COLO829 (cell line): ENCODE measurements at places on chromosomes 11 and 22.

GRCh38 chr22:42577623-42578240 is 24.0 kb downstream of the SERHL2 start:
- DNase-seq: no peak

- DNase-seq: no peak
Observed at GRCh38 chr11:121291319-121291718, 1.3 kb upstream of the SC5D start.

- DNase-seq: no peak
Observed at GRCh38 chr11:45170484-45170883, 24.0 kb downstream of the PRDM11 start.

GRCh38 chr11:44130751-44131150 is 35.3 kb downstream of the EXT2 start:
- no peak for DNase-seq

GRCh38 chr11:91630916-91631673 is 593.5 kb upstream of the FAT3 start:
- DNase-seq: no peak

DNA sequence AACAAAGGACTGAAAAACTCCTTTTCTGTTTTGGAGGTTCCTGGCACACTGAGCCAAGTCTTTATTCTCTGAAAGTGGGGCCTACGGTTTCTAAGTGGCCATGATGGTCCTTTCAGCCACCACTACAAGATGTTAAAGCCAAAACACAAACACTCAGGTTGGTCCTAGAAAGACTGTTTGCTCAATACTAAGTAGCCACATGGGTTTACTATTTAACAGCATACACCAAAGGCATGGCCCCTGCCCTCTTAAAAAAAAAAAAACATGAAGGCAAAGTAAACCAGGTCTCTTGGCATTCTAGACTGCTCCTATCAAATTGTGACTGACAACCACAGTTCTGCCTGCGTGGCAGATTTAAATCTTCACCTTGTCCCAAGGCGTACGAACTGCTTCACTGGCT is 123.6 kb upstream of the BID start:
- DNase-seq: no peak

DNA sequence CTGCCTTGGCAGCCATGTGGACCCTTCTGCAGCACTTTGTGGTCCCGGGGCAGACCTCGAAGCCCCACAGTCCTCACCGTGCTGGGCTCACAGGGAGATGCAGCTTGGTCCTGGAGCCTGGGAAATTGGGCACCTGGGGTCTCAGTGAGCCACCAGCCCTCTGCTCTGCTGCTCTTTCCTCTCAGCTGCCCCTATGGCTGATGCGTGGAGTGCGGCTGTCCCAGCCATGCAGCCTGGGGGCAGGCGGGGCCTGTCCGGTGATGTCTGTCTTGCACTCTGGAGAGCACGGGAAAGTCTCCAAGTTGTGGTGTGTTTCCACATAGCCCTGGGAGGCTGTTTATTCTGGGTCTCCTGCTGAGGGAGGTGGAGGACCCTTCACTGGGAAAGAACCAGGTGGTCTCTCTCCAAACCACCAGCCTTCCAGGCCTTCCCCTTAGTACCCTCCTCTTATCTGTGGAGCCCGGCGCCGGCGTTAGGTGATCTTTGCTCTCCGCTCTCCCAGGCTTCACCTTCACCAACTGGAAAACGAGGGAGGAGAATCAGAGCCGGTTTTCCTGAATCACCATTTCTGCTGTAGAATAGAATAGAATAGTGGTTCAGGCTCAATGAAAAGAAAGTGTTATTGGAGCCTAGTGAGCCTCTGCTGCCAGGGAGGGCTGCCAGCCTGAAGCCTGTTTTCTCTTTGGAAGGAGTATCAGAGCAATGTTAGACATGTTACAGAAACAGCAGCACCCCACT is 41.2 kb upstream of the GRAMD4 start:
- no peak for DNase-seq

DNA sequence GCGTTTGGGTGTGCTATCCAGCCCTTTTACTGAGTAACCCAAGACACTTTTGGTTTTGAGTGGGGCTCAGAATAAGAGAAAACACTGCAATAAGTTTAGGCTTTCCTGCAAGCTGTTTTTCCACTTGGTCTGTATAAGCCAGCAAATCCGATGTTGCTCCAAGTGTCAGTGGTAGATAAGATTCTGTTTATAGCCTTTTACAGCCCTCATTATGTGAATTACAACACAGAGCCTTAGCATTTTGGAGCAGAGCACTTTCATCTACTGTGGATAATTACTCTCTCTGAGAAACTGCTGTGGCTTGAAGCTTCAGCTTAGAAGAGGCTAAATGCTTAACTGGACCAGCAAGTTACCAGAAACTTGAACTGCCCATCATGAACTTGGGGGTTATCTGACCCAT is 601.1 kb downstream of the JRKL start:
- DNase-seq: no peak

DNA sequence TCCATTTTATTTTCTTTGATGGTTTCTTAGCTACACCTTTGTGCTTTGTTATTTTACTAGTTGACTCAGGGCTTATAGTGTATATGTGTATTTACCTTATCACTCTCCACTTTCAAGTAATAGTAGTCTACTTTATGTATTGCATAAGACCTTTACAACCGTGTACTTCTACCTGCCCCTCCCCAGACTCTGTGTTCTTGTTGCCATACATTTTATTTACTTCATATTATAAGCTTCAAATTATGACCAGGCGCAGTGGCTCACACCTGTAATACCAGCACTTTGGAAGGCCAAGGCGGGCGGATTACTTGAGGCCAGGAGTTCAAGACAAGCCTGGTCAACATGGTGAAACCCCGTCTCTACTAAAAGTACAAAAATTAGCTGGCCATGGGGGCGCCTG is 28.2 kb upstream of the CTSD start:
- DNase-seq: no peak

DNA sequence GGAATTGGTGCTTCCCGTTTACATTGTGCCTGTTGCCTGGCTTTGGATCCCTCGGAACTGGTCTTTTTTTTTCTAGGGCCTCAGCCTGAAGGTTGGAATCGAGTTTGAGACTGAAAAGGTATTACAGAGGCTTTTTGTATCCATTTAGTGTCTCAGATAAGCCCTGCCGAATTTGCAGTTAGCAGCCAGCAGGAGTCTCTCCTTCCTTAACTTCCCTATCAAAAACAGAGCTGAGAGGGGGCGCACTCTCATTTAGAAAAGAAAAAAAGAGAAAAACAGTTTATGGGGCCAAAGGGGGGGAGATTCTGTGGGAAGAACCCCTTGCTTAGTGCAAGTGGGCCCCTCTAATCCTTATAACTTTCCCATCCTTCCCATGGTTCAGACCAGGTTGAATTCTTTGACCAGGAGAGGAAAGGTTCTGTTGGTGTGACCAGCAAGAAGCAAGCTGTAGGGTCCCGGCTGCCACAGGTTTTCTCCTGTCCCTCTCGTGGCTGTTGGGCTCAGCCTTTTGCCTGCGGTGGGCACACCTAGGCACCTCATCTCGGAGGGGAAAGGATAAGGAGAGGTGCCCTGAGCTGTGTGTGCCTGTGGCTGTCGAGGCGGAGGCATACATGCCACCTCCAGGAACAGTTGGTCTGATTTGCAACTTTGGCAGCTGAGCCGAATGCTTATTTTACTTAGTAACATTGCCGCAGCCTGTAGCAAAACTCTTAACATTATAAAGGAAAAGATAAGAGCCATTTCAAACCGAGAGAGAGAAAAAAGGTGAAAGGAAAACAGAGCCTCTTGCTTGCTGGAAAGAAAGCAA is 565.0 kb upstream of the CNTN5 start:
- peak; percentile 1 for DNase-seq

- peak; percentile 54 for DNase-seq
Observed at GRCh38 chr22:39622881-39623367, 52.4 kb downstream of the CACNA1I start.

GRCh38 chr11:1656670-1657069 is 27.1 kb downstream of the KRTAP5-5 start:
- no peak for DNase-seq

GRCh38 chr11:94750319-94751217 is 17.6 kb upstream of the AMOTL1 start:
- no peak for DNase-seq

DNA sequence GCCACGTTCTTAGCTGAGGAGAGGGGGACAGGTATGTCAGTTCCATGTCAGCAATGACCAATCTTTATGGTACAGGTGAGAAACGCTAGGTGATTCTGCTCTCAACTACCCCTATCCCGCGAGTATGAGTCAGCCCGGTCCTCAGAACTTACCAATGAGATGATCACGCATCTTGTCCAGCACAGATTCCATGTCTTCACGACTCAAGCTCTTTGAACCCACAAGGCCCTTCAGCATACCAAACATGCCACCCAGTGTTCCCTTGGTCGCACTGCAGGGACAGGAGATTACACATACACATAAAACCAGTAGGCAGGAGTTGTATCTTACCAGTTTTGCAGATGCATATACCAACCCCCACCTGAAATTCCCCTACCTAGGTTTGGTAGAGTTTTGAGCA is 2.9 kb downstream of the SRPRA start:
- no peak for DNase-seq

GRCh38 chr11:76568139-76568538 is 102.4 kb downstream of the LRRC32 start:
- no peak for DNase-seq

DNA sequence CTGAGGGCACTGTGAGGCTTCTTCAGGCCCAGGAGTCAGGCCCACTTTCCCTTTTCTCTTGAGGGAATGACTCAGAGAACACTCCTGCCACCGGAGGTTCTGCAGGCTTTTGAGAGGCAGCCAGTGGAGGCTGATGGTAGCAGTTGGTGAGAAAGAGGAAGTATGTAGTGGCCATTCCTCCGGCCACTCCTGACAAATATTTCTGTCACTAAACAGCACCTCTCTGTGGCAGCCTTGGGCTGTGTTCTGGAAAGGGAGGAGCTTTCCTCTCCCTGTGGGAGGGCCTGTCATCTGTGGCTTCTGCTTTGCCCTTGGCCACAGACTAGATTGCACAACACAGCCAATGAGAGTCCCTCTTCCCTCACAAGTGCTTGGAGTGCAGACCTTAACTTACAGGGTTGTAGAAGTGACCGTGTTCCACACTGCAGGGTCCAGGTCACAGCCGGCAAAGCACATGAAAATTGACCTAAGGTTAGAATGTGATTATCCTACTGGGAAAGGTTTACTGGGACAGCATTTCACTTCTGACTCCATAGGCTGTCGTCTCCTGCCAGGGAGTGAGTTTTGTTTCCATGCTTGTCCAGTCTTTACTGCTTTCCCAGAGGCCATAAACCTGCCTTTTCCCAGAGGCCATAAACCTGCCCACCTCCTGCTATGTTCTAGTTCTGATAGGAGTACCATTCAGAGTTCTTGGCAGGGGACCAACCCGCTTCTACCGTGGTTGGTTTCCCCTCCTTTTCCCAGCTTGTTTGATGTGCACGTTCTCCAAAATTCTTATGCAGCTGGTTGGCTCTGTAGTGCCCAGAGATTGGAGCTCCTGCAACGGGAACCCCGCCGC is 33.3 kb downstream of the MARK2 start:
- peak; percentile 83 for DNase-seq

- DNase-seq: no peak
Observed at GRCh38 chr11:76689313-76690260, 19.0 kb upstream of the LRRC32 start.

- no peak for DNase-seq
Observed at GRCh38 chr11:25094085-25094802, 597.4 kb downstream of the LUZP2 start.

GRCh38 chr22:30396871-30397655 is at the start of gene SEC14L2:
SEC14L2 (plus strand) TSS chr22:30397018; CDS start chr22:30397117, 99 bp downstream.
- DNase-seq: peak; percentile 63

GRCh38 chr22:35352214-35353111 is 28.4 kb upstream of the HMOX1 start:
- no peak for DNase-seq

- DNase-seq: no peak
Observed at GRCh38 chr11:12282676-12283075, 94.7 kb upstream of the PARVA start.

GRCh38 chr22:24951942-24952836 is at the start of gene KIAA1671:
KIAA1671 (plus strand) TSS chr22:24952716; CDS start chr22:25028000, 75,284 bp downstream.
- DNase-seq: peak; percentile 88

DNA sequence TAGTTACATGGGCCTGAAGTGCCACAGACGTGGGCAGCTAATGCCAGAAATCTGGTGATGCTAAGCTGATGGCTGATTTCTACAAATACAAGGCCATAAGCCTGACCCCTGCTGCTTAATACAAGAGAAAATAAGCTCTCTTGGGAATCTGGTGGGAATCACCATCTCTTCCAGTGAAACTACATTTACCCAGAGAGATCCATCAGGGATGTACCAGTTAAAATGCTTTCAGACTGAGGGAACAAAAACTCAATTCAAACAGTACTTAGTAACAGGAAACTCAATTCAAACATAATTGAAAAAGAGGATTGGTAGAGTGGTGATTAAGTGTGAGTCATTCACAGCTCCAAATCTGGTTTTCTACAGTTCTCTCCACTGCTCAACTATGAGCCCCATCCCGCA is 1.7 kb upstream of the CAVIN3 start:
- DNase-seq: peak; percentile 90

- no peak for DNase-seq
Observed at GRCh38 chr11:104464691-104465090, 300.7 kb upstream of the PDGFD start.

- DNase-seq: no peak
Observed at GRCh38 chr11:88327061-88327460, 10.5 kb downstream of the CTSC start.

- no peak for DNase-seq
Observed at GRCh38 chr11:126578426-126578825, 222.9 kb downstream of the ST3GAL4 start.

DNA sequence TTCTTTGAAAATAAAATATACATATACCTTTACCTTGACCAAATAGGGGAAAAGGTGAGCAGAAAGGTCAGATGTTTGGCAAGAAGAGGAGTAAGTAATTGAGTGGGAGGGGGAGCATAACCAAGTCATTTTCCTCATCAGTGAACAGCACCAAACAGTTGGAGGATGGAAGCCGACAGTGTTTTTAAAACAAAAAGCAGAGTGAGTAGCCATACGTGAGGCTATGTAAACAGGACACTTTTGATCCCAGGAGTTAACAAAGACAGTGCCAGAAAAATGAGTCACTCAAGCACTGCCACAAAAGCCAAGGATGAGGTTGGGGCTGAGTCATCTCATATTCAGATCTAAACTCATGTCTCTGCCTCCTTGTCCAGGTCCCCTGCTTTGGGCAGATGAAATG is 734.7 kb downstream of the KCNA4 start:
- peak; percentile 64 for DNase-seq

- DNase-seq: peak; percentile 74
Observed at GRCh38 chr22:49724893-49725489, 102.7 kb downstream of the BRD1 start.
